Cerebellar nuclear complex (tissue), 1 donor: ENCODE measurements at places on chromosomes 7 and 10.

GRCh38 chr7:3267966-3268690 is 32.9 kb upstream of the SDK1 start:
- DNase-seq: no peak

DNA sequence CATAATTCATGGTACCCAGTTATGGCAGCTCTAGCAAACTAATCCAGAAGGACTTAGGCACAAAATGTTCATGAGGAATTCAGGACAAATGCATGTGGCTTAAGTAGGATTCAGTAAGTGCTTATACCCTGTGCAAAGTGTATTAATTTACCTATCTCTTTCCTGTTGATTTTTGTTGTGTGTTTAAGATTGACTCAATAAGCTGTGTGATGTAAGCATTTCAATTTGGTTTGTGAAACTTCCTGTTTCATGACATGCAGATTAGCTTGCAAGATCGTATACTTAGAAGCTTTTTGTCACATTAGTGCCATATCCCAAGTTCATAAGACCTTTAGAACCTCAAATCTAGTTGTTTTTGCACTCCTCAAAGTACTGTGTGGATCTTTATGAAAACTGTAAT is 416.7 kb downstream of the ARL4A start:
- DNase-seq: no peak

GRCh38 chr10:30435073-30435422 is 1.1 kb downstream of the MAP3K8 start:
- no peak for DNase-seq

DNA sequence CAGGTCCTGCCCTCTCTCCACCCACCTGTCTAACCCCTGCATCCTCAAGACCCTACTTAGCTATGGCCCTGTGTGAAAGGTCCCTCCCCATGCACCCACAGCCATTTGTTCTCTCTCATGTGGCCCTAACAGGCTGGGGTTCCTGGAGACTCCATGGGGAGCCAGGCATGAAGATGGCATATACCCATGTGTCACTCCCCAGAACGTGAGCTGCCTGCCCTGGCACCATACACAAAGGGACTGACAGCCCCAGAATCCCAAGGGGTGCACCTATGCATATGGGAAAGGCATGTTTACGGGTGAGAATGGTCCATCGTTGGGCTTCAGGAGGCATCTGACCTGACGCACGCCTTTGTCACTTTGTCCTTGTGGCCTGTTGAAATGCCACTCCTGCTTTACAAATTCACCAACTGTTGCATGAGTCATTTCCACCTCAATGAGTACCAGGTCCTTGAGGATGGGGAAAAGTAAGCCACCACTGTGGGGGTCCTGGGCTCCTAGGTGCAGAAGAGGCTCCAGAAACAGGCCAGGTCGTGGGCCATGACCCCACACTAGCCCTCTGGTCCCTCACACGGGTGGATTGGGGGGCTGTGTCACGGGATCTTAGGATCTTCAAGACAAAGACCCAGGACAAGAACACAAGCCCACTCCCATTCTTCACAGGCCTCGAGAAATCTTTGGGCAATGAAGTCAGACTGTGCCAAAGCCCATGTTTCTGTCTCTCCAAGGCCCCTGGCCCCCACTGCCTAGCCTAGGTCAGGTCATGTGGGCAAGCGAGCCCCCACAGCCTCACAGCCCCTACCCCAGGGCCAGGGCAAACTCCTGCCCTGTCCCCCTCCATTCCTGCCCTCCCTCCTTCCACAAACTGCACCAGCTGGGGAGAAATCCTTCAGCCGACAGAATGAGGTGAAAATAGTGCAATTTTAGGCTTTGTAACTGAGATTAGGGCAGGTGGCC is 8.6 kb downstream of the GPRIN2 start:
- no peak for DNase-seq

GRCh38 chr7:115937960-115938359 is 92.6 kb downstream of the TFEC start:
- DNase-seq: no peak

- DNase-seq: no peak
Measured at GRCh38 chr10:23742807-23743206, 303.9 kb downstream of the OTUD1 start.

- DNase-seq: no peak
Measured at GRCh38 chr7:151599401-151600227, 79.9 kb upstream of the RHEB start.

DNA sequence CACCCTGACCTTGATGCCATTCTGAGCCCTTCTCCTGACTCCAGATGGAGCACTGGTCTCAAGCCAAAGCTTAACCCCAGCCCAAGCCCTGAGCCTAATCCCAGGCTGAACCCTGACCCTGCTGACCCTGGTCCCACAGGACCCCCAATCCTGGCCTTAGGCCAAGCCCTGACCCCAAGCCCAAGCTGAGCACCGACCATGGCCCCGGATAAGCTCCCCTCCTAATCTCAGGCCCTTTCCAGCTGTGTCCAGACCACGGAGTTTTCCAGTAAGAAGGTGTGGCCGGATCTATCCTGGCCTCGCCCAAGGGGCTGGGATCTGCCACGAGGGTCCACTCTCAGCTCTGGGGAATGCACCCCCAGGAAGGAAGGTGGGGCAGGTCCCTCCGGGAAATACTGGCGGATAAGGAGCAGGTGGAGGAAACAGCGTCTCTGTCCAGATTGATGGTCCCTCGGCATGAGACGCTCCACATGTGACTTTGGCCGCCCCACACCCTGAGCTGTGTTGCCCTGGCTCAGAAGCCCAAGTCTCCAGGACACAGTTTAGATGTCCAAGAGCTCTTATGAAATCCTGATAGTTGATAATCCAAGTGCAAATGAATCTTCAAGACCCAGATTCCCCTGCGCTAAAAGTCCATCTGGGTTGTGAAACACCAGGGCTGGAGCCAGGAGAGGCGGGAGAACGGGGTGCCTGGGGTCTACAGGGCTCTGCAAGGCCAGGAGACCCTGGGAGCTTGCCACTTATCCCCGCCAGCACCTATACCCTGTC is 10.4 kb downstream of the ELN start:
- DNase-seq: no peak

GRCh38 chr10:57992321-57993077 is 275.2 kb downstream of the IPMK start:
- no peak for DNase-seq
